ENCODE measurements at places on chromosomes 2 and 18.

DNA sequence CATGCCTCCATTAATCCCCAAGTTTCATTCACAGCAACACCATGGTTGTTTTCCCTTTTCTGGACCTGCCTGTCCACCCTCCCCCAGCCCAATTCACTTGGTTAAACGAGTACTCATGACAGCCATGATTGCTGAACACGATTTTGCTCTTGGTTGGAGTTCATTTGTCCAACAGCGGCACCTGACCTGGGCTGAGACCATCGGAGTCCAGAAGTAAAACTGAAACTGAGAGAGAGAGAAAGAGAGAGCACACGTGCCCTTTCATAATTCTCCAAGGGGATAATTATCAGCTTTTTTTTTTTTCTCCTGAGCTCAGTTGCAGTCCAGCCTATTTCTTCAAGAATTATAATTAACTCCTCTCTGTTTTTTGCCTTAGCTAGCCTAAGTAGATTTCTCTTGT lies 13.7 kb upstream of the KIF5C start:
- no peak for DNase-seq

DNA sequence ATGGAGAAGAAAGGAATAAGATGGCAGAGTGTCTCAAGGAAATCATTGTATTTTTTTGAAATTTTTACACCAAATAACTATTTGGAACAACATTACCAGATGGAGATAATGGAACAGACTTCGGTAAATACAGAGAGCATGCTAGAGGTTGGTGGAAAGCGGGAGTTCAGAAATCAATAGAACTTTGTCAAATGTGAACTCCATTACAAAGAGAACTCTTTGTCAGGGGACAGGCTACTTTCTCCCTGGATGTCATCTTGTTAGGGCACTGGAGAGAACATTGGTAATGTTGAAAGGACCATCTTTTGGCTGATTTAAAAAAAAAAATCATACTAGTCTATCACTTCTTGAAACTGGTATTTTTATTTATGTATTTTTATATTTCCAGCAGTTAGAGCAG lies 30.8 kb downstream of the DCC start:
- DNase-seq = no peak

GRCh38 chr2:134181219-134181618 lies 72.7 kb upstream of the MGAT5 start:
- no peak for DNase-seq

DNA sequence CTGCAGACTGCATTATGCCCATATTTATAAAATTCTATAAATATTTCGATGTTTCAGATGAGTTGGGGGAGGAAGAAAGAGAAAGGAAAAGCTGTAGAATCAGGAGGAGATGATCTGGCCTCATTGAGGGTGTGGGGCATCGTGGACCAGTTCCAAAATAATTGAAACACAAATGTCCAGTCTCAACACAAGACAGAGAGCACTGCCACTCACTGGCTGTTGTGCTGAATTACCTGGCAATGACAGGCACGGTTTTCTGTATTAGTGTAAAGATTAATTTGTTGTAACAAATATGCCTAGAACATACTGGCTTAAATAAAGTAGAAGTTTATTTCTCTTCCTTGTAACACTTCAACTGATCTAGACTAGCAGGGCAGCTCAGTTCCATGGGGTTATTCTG lies 24.1 kb downstream of the POLE4 start:
- DNase-seq = no peak

DNA sequence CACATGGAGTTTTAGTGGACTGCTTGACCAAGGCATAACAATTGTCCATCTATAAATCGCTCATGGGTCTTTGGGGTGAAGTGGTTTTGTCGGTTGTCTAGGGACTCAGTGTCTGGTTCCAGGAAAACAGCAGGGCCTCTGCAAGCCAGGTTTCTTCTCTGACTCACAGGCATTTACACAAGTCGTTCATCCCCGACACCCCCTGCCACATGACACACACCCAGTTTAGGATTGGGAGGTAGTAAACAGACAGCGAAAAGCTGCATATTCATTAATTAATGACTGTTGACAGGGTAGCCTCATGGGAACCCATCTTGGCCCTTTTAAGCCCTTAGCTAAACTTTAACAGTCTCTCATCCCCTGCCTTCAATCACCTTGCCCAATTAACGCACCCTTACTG lies 194.8 kb upstream of the ACVR2A start:
- DNase-seq = no peak

DNA sequence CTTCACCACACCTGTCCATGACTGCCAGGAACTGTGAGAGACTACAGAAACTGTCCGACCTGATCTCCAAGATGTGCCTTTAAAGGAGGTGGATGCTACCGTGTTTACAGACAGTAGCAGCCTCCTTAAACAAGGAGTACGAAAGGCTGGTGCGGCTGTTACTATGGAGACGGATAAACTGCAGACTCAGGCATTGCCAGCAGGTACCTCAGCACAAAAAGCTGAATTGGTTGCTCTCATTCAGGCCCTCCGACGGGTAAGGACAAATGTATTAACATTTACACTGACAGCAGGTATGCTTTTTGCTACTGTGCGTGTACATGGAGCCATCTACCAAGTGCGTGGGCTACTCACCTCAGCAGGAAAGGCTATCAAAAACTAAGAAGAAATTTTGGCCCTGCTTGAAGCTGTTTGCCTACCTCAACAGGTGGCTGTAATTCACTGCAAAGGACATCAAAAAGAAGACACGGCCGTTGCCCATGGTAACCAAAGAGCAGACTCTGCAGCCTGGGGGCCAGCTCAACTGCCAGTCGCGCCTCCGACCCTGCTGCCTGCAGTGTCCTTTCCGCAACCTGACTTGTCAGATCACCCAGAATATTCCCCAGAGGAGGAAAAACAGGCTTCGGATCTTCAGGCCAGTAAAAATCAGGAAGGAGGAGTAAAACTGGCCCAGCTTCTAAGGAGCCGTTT lies 30.9 kb downstream of the SKA1 start:
- DNase-seq = no peak

GRCh38 chr18:64994370-64994769 lies 756.4 kb upstream of the CDH7 start:
- no peak for DNase-seq

DNA sequence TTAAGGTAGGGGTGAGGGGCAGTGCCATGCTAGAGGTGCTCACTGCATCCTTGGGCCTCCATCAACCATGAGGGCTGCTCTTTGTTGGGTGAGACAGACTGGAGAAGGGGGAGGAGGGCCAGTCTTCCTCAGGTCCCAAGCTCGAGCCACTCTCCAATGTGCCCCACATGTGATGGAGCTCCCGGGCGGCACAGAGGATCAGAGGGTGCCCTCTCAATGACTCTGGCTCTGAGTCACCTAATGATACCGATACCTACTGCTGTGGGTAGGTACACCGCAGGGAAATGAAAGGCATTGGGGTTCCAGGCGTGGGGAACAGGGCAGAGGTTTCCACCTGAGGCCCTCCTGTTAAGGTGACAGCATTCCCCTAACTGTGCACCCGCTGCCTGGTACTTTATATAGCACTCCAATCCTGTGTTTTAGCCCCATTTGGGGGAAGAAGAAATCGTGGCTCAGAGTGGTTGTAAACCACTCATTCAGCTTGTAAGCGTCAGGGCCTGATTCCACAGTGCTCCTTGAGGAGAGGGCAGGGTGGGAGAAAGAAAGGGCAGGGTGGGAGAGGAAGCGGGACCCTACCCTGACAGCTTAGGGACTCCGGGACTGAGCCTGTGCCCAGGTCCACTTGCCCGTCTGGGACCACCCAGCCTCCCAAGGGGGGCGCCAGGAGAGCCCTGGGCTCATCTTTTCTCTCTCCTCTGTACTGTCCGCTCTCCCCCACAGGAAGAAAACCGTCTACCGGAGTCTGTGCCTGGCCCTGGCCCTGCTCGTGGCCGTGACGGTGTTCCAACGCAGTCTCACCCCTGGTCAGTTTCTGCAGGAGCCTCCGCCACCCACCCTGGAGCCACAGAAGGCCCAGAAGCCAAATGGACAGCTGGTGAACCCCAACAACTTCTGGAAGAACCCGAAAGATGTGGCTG lies 1.8 kb downstream of the B3GNT7 start:
- no peak for DNase-seq

- DNase-seq = no peak
These were observed 50.4 kb upstream of the FZD5 start for GRCh38 chr2:207819839-207820784.

GRCh38 chr2:28363686-28364280 lies 28.9 kb upstream of the FOSL2 start:
- DNase-seq = no peak

GRCh38 chr2:157192445-157193423 lies 64.8 kb upstream of the GALNT5 start:
- no peak for DNase-seq

GRCh38 chr2:114754907-114755563 lies 312.6 kb downstream of the DPP10 start:
- DNase-seq = no peak

- DNase-seq = peak; percentile 4
These were observed 4.6 kb downstream of the INHA start for GRCh38 chr2:219576505-219577388.

DNA sequence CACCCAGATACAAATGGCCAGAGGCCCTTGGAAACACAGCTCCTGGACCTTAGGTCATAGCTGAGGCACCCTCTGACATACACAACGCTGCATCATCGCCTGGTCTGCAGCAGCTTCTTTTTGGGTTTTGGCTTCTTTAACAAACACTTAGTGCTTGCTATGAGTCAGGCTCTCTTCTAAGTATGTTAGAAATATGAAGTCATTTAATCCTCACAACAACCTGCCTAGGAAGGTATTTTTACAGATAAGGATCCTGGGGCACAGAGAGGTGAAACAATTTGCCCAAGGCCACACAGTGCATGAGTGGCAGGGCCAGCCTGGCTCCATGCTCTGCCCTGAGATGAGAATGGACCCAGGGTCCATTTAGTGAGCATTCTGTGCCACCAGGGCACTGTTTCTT lies 96.6 kb downstream of the TMEM17 start:
- DNase-seq = no peak

DNA sequence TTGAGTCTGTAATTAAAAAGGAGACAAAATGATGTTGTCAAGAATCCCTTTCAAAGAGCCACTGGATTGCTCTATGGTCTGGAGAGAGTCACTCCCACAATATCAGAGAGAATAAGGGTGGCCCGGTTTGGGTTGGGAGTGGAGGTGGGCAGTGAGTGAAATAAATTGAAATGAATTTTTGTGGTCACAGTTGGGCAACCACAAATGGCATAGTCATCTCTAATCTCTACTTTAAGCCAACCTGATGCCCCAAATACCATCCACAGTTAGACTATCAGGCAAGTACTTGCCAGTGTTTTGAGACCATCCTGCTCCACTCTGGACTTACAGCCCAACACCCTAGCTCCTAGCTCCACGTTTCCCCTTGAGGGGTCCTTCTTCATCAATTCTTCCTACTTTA lies 559.7 kb downstream of the BCL11A start:
- no peak for DNase-seq

DNA sequence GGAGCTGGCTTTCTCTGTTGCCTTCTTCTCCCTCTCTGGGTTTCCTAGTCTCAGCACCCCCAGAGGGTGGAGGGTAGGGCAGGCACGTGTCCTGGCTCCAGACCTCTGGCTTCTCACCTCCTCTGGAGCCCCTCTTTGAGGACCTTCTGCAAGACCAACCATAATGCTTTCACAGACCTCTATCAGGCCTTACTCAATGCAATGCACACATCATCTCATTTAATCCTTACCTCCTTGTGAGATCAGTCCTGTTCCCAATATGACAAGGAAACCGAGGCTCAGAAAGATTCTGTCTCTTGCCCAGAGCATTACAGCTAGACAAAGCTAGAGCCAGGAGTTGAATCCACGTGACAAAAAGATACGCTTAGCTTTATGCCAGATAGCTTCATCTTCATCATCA lies 8.2 kb downstream of the ATOH8 start:
- DNase-seq = no peak

GRCh38 chr2:177625744-177626650 lies 233.4 kb downstream of the AGPS start:
- DNase-seq = no peak

GRCh38 chr2:100902817-100903405 lies 83.0 kb downstream of the NPAS2 start:
- no peak for DNase-seq

GRCh38 chr2:171785450-171785849 lies 98.2 kb downstream of the DYNC1I2 start:
- no peak for DNase-seq

DNA sequence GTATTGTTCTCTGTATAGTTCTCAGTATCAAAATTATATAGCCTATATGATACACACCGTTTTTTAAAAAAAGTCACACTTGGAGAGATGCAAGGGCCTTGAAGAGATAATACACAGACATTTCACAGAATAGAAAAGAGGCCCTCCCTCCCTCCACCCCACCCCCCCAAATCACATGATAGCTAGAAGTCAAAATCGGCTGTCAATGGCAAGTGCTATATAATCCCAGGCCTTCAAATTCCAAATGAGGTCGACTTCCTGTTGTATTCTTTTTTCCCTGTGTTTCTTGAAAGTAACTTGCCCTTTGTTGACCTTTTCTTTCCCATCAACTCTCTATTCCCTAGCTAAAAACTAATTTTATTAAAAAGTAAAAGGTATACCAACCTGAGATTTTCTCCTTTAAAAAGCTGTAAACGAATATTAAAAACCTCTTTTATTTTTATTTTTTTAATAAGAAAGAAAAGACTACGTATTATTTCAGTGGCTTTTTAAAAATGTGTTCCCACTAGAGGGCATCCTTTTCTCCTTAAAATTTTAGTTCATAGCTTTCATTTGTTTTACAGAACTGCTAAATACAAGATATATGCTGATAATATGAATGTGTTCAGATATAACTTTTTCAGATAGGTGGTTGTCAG lies 46.6 kb downstream of the KCMF1 start:
- DNase-seq = no peak

- DNase-seq = no peak
These were observed 3.3 kb upstream of the NAPG start for GRCh38 chr18:10522574-10522973.

DNA sequence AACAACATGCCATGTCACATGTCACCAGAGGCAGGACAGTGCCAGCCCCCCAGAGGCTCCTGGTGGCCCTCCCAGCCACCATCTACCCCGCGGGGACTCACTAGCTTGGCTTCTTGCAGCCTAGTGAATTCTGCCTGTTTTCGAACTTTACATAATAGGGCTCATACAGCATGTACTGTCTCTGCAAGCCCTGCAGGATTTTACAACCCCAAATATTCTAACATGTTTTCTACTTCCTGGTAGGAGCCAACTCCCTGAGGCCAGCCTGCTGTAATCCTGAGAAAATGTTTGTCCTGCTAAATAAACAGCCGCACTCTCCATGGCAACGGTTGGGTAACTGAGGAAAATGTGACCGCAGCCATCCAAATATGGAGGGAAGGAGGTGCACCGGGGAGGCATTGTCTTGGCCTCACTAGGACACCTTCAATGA lies 2.7 kb downstream of the PER2 start:
- no peak for DNase-seq

GRCh38 chr2:25044011-25044410 lies 2.1 kb downstream of the EFR3B start:
- no peak for DNase-seq

GRCh38 chr2:65397122-65397521 lies 35.3 kb downstream of the SPRED2 start:
- no peak for DNase-seq

DNA sequence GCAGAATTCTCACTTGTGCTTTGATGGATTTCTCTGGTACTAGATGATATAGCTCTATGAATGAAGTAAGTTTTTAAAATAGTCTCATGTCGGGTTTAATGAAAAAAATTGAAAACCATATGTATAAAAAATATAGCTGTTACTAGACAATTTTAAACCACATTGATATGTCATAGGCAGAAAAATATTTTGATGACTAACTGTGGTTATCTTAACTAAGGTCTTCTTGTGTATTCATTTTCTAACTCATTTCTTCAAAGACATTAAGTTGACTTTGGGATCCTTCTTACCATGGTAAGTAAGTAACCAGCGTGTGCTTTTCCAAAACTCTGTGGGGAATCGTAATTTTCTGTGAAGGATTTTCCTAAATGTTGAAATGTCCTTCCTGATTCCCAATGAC lies 160.9 kb upstream of the COL3A1 start:
- DNase-seq = no peak
